ENCODE measurements at places on chromosomes 4 and X.
A peak's percentile ranks its signal among the peaks of the same experiment; 100 is the strongest.

DNA sequence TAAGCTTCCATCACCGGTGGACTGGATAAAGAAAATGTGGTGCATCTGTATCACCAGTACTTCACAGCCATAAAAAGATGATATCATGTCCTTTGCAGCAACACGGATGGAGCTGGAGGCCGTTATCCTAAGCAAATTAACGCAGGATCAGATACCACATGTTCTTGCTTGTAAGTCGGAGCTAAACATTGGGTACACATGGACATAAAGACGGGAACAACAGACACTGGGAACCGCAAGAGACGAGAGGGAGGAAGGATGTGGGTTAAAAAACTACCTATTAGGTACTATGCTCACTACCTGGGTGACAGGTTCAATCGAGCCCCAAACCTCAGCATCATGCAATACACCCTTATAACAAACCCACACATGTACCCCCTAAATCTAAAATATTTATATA, 16.3 kb upstream of the IDS start:
- H3K36me3 ChIP-seq, result no peaks in the 10 kb centered on the region
- no peaks in the 10 kb centered on the region for H3K27me3 ChIP-seq
- DNase-seq, result no peak
- H3K4me3 ChIP-seq, result no peak overlapping the region
- no peaks in the 10 kb centered on the region for H3K4me1 ChIP-seq

DNA sequence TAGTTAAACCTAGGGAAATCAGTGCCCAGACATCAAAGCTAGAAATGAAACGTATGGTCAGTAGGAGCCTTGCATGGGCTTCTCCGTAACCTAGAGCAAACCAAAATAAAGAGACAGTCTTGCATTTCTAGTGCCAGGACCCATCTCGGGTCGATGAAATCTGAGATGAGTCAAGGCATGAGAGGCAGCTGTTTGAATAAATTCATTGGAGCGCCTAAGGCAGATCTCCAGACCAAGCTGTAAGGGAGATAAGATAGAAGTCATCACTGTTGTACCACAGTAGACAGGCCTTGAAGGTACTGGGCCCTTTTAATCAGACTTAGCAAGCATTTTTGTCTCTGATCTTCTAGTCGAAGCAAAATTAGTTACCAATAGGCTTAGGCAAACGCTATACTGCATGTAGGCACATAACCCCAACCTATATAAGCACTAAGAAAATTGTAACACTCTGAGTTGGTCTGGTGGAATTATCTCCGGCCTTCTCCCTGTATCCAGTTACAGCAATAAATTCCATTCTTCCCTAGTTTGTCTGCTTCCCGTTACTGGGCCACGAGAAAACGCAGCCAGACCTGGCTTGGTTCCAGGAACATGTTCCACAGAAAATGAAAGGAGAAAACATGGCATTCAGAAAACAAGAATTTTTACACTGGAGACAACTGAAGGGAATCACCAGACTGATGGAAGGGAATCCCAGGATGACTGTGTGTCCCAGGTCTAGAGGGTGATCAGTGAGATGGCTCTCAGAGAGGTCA, 21.1 kb upstream of the PAPSS1 start:
- H3K4me1 ChIP-seq, result peaks cover 10% of the 10 kb centered on the region
- H3K36me3 ChIP-seq, result no peaks in the 10 kb centered on the region
- H3K27ac ChIP-seq, result peak overlapping the region; percentile 30
- peak; percentile 62 for DNase-seq

DNA sequence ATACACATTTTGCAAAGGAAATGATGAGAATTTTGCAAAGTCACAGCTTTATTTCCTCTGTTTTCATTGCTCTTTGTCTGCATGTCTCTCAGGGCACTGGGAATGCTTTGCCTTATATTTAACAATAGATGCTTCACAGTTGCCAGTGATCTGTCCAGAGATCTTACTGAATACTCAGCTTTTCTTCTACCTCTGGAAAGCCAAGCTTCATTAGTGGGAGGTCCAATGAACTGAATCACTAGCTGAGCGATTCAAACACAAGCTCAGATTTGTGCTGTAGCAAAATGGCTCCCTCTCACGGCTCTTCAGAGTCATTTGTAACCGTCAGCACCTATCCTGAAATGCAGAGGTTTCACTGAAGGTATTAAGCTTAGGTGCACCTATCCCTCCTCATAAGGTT, 138.9 kb downstream of the DCLK2 start:
- H3K36me3 ChIP-seq, result no peaks in the 10 kb centered on the region
- no peaks in the 10 kb centered on the region for H3K27me3 ChIP-seq
- H3K4me1 ChIP-seq, result no peaks in the 10 kb centered on the region
- no peak overlapping the region for H3K4me3 ChIP-seq

GRCh38 chr4:89245459-89245858, 62.1 kb downstream of the GPRIN3 start:
- H3K27ac ChIP-seq, result peak overlapping the region; percentile 5
- H3K4me1 ChIP-seq, result peaks cover 15% of the 10 kb centered on the region
- H3K36me3 ChIP-seq, result no peaks in the 10 kb centered on the region
- H3K4me3 ChIP-seq, result no peak overlapping the region
- DNase-seq, result no peak

- no peak overlapping the region for H3K4me3 ChIP-seq
- no peaks in the 10 kb centered on the region for H3K36me3 ChIP-seq
- no peak overlapping the region for H3K27ac ChIP-seq
- H3K4me1 ChIP-seq, result no peaks in the 10 kb centered on the region
Measured at GRCh38 chrX:69050051-69050765, 115.0 kb downstream of the PJA1 start.

DNA sequence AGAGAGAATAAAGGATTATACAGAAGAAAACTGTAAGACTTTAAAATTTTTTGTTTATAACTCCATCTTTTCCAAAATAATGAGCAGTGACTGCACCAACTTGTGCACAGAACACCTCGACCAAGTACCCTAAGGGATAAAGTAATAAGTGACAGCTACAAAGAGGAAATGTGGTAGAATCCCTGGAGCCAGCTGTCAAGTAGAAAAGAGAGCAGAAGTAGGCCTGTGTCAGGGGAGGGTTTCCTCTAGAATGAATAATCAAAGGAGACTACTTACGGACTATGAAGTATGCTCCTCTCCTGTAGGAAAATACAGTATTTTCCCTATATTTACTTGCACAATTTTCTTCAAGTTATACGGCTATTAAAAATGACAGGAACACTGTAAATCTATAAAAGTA, 1.2 kb downstream of the EIF1AX start:
- H3K36me3 ChIP-seq, result peaks cover 6% of the 10 kb centered on the region
- no peak overlapping the region for H3K27ac ChIP-seq
- H3K4me1 ChIP-seq, result peaks cover 19% of the 10 kb centered on the region
- H3K27me3 ChIP-seq, result peaks cover 3% of the 10 kb centered on the region
- peak overlapping the region; percentile 20 for H3K4me3 ChIP-seq
- peak; percentile 21 for DNase-seq

DNA sequence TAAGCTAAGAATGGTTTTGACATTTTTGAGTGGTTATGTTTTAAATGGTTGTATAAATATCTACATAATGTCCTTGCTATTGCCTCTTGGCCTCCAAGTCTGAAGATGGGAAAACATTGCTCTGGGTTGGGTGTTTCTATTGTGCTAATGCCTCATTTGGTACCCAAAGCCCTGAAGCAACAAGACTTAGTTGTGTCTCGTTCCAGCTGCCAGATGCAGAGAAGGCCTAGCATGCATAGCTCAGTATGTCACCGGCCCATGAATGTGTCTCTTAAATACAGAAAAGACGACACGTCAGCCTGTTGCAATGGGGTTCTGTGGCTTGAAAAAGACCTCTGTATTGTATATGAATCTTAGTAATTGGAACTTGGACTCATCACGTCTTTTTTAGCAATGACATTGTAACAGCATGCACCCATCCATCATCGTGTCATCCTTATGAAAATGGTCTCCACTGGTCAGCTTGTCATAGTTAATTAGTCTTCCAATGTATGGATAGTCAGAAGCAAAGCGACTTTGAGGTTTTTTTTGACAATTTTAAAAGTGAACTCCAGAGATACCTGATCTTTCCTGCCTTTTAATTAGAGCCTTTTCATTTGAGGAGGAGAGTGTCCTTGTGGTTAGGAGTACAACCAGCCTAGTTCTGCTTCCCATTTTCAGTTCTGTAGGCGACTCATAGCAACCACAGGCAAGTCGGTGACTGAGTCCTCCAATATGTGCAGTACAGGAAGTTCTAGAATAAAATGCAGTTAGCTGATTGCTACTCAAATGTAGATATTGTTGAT, 126.4 kb upstream of the GATB start:
- no peak overlapping the region for H3K27ac ChIP-seq
- DNase-seq, result no peak
- H3K27me3 ChIP-seq, result no peaks in the 10 kb centered on the region

DNA sequence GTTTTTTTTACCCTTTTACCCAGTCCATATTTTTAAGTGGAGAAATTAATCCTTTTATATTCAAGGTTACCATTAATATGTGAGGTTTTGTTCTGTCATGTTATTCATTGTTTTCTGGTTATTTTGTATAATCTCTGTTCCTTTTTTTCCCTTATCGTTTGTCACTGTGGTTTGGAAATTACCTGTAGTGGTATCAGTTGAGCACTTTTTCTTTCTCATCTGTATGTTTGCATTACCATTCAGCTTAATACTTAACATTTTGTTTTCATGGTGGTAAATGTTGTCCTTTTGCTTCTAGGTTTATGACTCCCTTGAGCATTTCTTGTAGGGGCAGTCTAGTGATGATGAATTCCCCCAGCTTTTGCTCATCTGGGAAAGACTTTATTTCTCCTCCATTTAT, 6.6 kb downstream of the ETDC start:
- no peak for DNase-seq
- H3K36me3 ChIP-seq, result peaks cover 1% of the 10 kb centered on the region
- no peak overlapping the region for H3K4me3 ChIP-seq
- H3K4me1 ChIP-seq, result no peaks in the 10 kb centered on the region
- no peaks in the 10 kb centered on the region for H3K27me3 ChIP-seq
- H3K27ac ChIP-seq, result no peak overlapping the region

DNA sequence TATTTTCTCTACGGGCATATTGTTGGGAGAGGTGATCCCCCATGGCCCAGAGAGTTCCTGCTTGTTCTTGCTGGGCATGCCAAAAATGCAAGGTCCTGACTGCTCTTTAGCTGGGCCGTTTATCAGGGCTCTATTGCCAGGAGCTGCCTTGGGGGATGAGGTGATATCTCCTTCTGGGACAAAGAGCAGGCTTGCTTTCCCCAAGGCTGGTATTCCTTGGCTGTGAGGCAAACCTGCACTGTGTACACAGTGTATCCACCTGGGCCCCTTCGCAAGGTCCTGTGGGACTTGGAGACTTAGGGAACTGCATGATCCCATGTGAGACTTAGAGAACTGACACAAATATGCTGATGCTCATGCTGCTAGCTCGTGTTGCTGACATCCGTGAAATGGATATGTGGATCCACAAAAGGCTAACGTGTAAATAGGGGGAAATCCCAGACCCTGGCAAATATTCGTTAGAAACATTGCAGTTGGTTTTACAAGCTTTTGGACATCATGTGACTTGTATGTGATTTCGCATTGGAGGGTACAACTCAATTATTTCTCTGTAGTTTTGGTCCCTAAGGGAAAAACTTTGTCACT, 24.4 kb upstream of the ZFX start:
- H3K36me3 ChIP-seq, result no peaks in the 10 kb centered on the region
- peaks cover 17% of the 10 kb centered on the region for H3K27me3 ChIP-seq
- no peak overlapping the region for H3K4me3 ChIP-seq
- H3K4me1 ChIP-seq, result peaks cover 17% of the 10 kb centered on the region
- no peak overlapping the region for H3K27ac ChIP-seq

- no peak overlapping the region for H3K27ac ChIP-seq
- no peaks in the 10 kb centered on the region for H3K27me3 ChIP-seq
- no peak for DNase-seq
- H3K36me3 ChIP-seq, result peaks cover 3% of the 10 kb centered on the region
Measured at GRCh38 chrX:48892896-48893295, 4.7 kb downstream of the TIMM17B start.

GRCh38 chr4:93409035-93409434, 419.5 kb upstream of the ATOH1 start:
- no peak overlapping the region for H3K27ac ChIP-seq
- no peak for DNase-seq
- no peaks in the 10 kb centered on the region for H3K27me3 ChIP-seq
- no peak overlapping the region for H3K4me3 ChIP-seq
- H3K4me1 ChIP-seq, result no peaks in the 10 kb centered on the region
- no peaks in the 10 kb centered on the region for H3K36me3 ChIP-seq

- peaks cover 2% of the 10 kb centered on the region for H3K36me3 ChIP-seq
- no peaks in the 10 kb centered on the region for H3K27me3 ChIP-seq
- DNase-seq, result no peak
Measured at GRCh38 chr4:86926435-86927086, 8.2 kb upstream of the AFF1 start.

GRCh38 chr4:997375-998071, 4.3 kb upstream of the SLC26A1 start:
- no peaks in the 10 kb centered on the region for H3K36me3 ChIP-seq
- no peak for DNase-seq
- H3K27me3 ChIP-seq, result peaks cover 9% of the 10 kb centered on the region
- H3K4me1 ChIP-seq, result peaks cover 8% of the 10 kb centered on the region
- no peak overlapping the region for H3K4me3 ChIP-seq

- H3K27ac ChIP-seq, result no peak overlapping the region
- peaks cover 6% of the 10 kb centered on the region for H3K36me3 ChIP-seq
- no peaks in the 10 kb centered on the region for H3K4me1 ChIP-seq
- H3K27me3 ChIP-seq, result no peaks in the 10 kb centered on the region
- H3K4me3 ChIP-seq, result no peak overlapping the region
Measured at GRCh38 chr4:102640669-102641068, 120.1 kb downstream of the MANBA start.

- no peaks in the 10 kb centered on the region for H3K4me1 ChIP-seq
- H3K36me3 ChIP-seq, result peaks cover 1% of the 10 kb centered on the region
- H3K27me3 ChIP-seq, result no peaks in the 10 kb centered on the region
- H3K27ac ChIP-seq, result no peak overlapping the region
- DNase-seq, result no peak
Measured at GRCh38 chrX:40043895-40044294, 53.9 kb downstream of the BCOR start.

DNA sequence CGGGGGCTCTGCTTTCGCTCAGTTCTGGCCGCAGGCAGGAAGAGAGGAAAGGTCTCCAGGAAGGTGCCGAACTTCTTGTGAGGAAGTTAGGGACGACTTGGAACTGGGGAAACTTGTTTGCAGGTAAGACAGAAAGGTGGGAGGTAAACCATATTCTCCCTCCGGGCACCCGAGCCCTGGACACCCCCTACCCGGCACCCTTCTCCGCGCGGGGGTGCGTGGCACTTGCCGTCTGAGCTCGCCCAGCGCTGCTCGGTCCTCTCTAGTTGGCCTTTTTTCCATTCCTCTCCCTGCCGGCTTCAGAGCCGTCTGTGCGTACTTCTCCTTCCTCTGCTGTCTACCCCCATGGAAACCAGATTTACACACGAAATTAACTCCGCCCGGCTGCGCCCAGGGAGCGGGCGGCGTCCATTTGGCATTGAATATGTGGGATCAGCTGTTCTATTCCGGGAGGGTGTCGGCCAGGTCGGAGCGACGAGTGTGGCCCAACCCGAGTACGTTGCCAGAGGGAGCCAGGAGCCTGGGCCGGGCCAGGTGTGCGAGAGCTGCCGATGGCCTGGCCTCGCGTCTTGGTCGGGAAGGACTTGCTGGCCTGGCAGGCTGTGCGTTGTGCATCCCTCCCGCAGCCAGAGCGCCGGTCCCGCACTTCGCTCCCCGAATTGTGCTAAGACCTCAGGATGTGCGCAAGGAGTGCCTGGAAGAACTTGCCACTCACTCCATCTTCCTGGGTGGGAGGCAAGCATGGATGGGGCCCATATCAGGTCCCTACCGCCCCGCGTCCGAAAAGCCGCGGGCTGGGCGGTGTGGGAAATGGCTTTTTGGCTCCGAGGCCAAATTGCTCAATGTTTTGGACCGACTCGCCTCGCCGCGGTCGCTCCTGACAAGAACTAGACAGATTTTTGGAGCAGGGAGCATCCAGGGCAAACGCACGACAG, 1.7 kb downstream of the PDGFRA start:
- H3K4me3 ChIP-seq, result peak overlapping the region; percentile 39
- DNase-seq, result peak; percentile 84
- peaks cover 45% of the 10 kb centered on the region for H3K27me3 ChIP-seq
- H3K4me1 ChIP-seq, result no peaks in the 10 kb centered on the region
- peak overlapping the region; percentile 40 for H3K27ac ChIP-seq
